ENCODE measurements at places on chromosomes 2 and 18.
A peak's percentile ranks its signal among the peaks of the same experiment; 100 is the strongest.

DNA sequence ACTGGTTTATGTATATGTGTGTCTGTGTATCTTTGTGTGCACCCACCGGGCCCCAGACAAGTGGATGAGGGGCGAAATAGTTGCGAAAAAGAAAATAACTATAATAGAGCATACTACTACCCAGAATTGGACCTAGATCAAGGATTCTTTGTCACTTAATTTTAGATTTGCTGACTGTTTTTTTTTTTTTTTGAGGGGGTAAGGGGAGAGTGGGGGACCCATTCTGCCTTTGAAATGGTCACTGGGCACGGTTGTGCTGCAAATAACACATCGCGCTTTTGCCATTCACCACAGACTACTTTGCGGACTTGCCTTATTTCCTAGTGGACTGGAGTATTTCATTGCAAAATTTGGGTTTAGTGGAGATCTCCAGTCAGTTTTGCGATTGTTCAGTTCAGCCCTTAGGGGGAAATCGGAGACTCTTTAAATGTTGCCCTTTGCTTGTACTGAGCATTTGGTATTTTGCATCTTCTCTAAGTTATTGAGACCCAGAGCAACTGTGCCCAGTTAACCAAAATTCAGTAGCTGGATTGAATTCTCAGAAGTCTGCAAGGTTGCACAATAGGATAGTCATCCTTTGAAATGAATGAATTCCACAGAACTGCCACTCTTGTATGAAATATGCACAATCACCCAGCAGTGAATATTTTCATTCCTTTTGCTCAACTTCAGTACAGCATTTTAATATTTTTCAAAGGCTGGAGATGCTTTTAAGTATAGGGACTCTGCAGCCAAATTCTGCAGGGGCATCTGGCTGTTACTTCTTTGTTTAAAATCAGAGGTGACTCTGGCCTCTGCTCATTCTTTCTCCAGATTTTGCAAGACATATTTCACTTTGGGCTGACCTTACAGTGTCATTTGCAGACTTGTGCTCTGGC lies 2.9 kb downstream of the TRIB2 start:
- no peaks in the 10 kb centered on the region for H3K27me3 ChIP-seq
- peak overlapping the region; percentile 99 for H3K4me3 ChIP-seq
- peak overlapping the region; percentile 83 for H3K27ac ChIP-seq
- H3K36me3 ChIP-seq = no peaks in the 10 kb centered on the region
- H3K4me1 ChIP-seq = peaks cover 28% of the 10 kb centered on the region

DNA sequence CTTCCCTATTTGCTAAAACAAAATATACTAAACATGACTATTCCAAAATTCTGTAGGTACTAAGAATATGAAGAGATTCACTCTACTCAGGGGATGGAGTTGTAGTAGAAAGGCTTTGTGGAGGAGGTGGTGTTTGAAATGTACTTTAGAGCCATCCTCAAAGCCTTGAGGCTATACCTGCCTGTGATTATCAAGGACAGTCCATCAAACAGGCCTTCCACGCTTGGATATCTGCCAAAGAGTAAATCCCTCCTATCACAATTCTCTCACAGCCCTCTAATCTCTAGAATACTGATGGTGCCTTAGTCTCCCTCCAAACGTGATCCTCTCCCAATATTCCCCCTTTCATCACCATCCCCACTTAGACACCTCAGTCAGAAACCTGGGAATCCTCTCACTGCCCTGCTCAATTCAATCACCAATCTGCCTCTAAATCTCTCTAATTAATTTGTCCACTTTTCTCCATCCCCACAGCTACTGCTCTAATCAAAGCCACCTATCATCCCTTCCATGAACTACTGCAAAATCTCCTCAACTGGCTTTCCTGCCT lies 13.1 kb downstream of the SOS1 start:
- no peak overlapping the region for H3K27ac ChIP-seq
- no peak overlapping the region for H3K4me3 ChIP-seq

- no peak overlapping the region for H3K27ac ChIP-seq
- H3K36me3 ChIP-seq = no peaks in the 10 kb centered on the region
- H3K27me3 ChIP-seq = no peaks in the 10 kb centered on the region
- H3K4me1 ChIP-seq = no peaks in the 10 kb centered on the region
- DNase-seq = no peak
These were observed 99.8 kb downstream of the AFF3 start for GRCh38 chr2:100042562-100042961.

DNA sequence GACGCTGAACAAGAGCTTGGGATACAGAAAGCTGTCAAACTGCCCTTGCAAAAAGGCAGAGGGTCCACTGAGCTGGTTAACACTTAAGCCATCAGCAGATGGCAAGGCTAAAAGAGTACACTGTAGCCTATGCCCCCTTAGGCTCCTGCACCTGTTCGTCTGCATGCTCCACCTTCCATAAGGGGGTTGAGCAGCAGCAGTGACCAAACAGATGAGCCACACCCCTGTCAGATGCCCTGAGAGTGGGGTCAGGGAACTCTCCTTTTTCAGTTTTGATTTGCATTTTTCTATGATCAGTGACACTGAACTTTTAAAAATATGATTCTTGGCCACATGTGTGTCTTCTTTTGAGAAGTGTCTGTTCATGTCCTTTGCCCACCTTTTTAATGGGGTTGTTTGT lies 402.5 kb upstream of the FAM98A start:
- DNase-seq = no peak
- H3K4me3 ChIP-seq = no peak overlapping the region
- H3K4me1 ChIP-seq = no peaks in the 10 kb centered on the region
- H3K36me3 ChIP-seq = no peaks in the 10 kb centered on the region

- H3K4me3 ChIP-seq = no peak overlapping the region
- DNase-seq = no peak
- H3K4me1 ChIP-seq = no peaks in the 10 kb centered on the region
- H3K27ac ChIP-seq = no peak overlapping the region
- H3K36me3 ChIP-seq = no peaks in the 10 kb centered on the region
These were observed 148.4 kb downstream of the NBAS start for GRCh38 chr2:15412779-15413178.

- H3K27ac ChIP-seq = no peak overlapping the region
- DNase-seq = no peak
- no peaks in the 10 kb centered on the region for H3K4me1 ChIP-seq
- no peak overlapping the region for H3K4me3 ChIP-seq
- no peaks in the 10 kb centered on the region for H3K36me3 ChIP-seq
These were observed 57.1 kb downstream of the CAVIN2 start for GRCh38 chr2:191789796-191790195.

- peak; percentile 55 for DNase-seq
- no peaks in the 10 kb centered on the region for H3K4me1 ChIP-seq
- H3K36me3 ChIP-seq = no peaks in the 10 kb centered on the region
- H3K4me3 ChIP-seq = peak overlapping the region; percentile 57
These were observed 1.1 kb downstream of the MAP3K20 start for GRCh38 chr2:173076581-173077345.

GRCh38 chr2:9547262-9547991 lies 8.2 kb downstream of the ADAM17 start:
- H3K27me3 ChIP-seq = no peaks in the 10 kb centered on the region
- no peaks in the 10 kb centered on the region for H3K4me1 ChIP-seq
- no peak overlapping the region for H3K27ac ChIP-seq
- H3K36me3 ChIP-seq = no peaks in the 10 kb centered on the region

GRCh38 chr18:67132919-67133318 lies 383.6 kb downstream of the DSEL start:
- no peak for DNase-seq
- no peaks in the 10 kb centered on the region for H3K4me1 ChIP-seq
- no peaks in the 10 kb centered on the region for H3K27me3 ChIP-seq
- no peaks in the 10 kb centered on the region for H3K36me3 ChIP-seq
- no peak overlapping the region for H3K4me3 ChIP-seq
- no peak overlapping the region for H3K27ac ChIP-seq

GRCh38 chr2:179814050-179814449 lies 47.4 kb downstream of the ZNF385B start:
- H3K27me3 ChIP-seq = no peaks in the 10 kb centered on the region
- H3K4me3 ChIP-seq = no peak overlapping the region
- H3K27ac ChIP-seq = no peak overlapping the region
- no peaks in the 10 kb centered on the region for H3K4me1 ChIP-seq
- DNase-seq = no peak

DNA sequence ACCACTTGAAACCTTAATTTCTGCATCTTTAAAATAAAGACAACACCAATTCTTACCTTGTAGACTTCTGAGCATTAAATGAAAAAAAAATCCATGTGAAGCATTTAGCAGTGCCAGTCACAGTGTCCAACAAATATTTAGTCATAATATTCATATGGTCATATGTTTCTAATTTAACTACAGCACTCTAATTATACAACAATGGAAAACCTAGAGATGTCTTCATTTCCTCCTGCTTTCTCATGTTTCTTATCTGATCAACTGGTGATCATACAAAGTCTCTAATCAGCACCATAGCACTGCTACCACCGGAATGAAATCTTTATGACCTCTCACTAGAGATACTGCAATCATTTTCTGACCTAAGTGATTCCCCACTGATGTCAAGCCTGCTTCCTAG lies 10.2 kb upstream of the SCN3A start:
- H3K4me3 ChIP-seq = no peak overlapping the region
- H3K4me1 ChIP-seq = no peaks in the 10 kb centered on the region
- no peak for DNase-seq
- H3K27me3 ChIP-seq = no peaks in the 10 kb centered on the region

DNA sequence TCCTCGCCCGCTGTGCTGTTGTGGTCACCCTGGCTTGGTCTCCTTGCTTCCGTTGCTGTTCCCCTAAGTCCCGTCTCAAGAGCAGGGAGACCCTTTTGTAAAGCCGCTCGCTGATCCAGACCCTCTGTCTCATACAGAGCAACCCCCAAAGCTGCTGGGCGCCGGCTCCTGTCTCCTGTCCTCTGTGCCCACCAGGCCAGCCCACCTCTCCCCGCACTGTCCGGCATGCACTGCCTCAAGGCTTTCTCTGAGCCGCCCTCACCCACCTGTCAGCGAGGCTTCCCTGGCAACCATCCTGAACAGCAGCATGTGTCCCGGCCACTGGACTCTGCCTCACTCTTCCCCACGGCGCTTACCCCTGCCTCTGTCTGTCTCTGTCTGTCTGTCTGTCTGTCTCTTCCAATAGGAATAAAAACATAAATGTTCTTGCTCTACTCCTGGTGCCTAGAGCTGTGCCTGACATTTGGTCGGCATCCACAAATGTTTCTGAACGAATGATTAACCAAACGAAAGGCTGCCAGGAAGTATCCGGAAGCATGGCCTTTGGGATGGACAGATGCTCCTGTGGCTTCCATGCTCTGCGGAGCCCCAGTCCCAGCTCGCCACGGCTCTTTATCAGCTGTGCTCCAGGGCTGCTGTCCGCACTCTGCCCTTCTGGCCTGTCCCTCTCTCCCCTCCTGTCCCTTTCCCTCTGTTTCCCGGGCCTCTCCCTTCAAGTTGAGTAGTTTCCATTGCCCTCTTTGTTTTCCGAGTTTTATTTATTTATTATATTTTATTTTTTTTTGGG lies 7.8 kb downstream of the COLEC11 start:
- H3K36me3 ChIP-seq = no peaks in the 10 kb centered on the region
- no peak for DNase-seq
- H3K27ac ChIP-seq = no peak overlapping the region
- H3K4me1 ChIP-seq = no peaks in the 10 kb centered on the region

GRCh38 chr2:28047681-28048080 lies 157.2 kb downstream of the BABAM2 start:
- no peaks in the 10 kb centered on the region for H3K27me3 ChIP-seq
- no peak for DNase-seq
- no peaks in the 10 kb centered on the region for H3K36me3 ChIP-seq
- H3K4me1 ChIP-seq = peaks cover under 1% of the 10 kb centered on the region

- H3K4me1 ChIP-seq = no peaks in the 10 kb centered on the region
- no peaks in the 10 kb centered on the region for H3K27me3 ChIP-seq
- H3K27ac ChIP-seq = no peak overlapping the region
- DNase-seq = peak; percentile 29
- no peak overlapping the region for H3K4me3 ChIP-seq
- no peaks in the 10 kb centered on the region for H3K36me3 ChIP-seq
These were observed 522.0 kb downstream of the SPAG16 start for GRCh38 chr2:213806125-213806726.

DNA sequence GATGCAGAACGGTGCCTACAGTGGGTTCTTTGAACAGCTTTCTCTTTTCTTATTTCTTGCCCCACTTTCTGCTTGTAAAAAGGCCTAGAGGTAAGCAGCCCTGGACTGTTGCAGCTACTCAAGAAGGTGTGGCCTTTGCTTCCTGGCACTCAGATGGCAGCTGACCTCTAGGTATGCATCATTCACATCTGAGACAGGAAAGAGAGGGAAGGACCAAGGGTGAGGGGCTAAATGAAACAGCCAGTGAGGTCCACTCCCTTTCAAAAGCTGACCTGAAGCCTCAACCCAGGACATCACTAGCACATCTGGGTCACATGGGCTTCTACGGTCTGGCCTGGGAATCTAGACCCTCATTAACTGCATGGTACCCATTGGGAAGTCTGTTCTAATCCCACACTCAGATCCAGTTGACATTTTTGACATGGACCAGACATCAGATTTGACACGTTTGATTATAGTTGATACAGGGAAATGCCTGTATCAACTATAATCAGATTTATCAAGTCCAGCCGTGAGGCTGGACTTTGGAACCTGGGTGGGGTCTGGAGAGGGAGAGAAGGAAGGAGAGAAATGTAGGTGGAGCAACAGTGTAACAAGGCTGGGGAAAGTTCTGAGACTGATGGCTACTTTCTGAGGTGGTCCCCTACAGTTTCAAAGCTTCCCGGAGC lies 60.2 kb downstream of the E2F6 start:
- H3K27ac ChIP-seq = peak overlapping the region; percentile 43
- H3K27me3 ChIP-seq = no peaks in the 10 kb centered on the region

GRCh38 chr2:3644246-3644525 lies 13.8 kb upstream of the ALLC start:
- H3K4me3 ChIP-seq = no peak overlapping the region
- no peaks in the 10 kb centered on the region for H3K27me3 ChIP-seq
- no peak overlapping the region for H3K27ac ChIP-seq
- H3K4me1 ChIP-seq = no peaks in the 10 kb centered on the region
- H3K36me3 ChIP-seq = no peaks in the 10 kb centered on the region

DNA sequence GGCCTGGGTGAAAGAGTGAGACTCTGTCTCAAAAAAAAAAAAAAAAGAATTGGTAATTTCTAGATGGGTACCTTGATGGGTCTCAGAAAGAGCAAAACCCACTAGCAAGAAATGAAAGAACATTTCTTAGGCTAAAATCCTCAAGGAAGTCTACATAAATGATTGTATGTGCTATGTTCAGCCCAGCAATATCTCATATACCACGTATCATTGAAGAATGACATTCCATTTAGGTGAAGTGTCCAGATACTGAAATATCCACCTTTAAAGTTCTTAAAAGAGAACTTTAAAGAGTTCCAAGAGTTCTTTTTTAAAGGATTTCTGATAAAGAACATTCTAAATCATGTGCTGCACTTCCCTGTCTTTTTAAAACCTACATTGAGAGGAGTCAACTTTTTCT lies 19.2 kb downstream of the NRP2 start:
- H3K27me3 ChIP-seq = no peaks in the 10 kb centered on the region
- DNase-seq = no peak
- no peak overlapping the region for H3K4me3 ChIP-seq
- no peaks in the 10 kb centered on the region for H3K36me3 ChIP-seq

DNA sequence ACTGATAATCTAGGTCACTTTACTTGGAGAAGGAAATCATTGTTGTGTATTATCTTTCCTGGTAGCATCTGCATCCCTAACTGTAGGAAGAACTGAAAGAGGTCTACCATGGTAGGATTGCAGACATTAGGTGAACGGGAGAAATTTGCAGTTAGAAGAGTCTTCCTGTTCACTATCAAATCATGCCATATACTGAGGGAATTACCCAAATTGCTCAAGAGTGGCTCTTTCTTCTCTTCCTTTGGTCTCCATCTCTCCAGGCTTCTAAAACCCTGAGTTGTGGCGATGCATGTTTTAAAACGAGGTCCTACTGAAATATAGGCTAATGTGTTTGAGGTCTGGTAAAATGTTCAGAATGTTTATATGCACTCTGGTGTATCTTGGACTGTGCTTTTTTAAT lies 85.3 kb upstream of the HK2 start:
- no peak overlapping the region for H3K4me3 ChIP-seq
- H3K27ac ChIP-seq = no peak overlapping the region
- no peaks in the 10 kb centered on the region for H3K36me3 ChIP-seq
- no peak for DNase-seq
- no peaks in the 10 kb centered on the region for H3K27me3 ChIP-seq

All from hepatocyte (in vitro differentiated cells).